ENCODE measurements at places on chromosomes 1 and 21.

DNA sequence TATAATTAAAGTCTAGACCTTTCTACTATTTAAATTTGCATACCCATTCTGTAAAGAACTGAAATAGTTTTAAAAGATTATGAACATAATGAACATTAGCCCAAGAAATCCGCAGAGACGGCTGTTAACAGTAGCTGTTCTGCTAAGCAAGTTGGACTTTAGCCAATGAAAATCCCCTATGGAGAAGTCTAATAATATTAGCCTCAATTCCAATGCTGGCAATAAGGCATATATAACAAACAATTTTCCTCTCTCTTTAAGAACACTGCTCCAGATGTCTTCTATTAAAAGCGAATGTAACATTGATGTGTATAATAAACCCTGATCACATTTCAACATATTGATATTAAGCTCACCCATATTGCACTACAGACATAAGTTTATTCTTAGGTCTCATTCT lies 221.3 kb upstream of the KCTD3 start:
- DNase-seq = no peak

DNA sequence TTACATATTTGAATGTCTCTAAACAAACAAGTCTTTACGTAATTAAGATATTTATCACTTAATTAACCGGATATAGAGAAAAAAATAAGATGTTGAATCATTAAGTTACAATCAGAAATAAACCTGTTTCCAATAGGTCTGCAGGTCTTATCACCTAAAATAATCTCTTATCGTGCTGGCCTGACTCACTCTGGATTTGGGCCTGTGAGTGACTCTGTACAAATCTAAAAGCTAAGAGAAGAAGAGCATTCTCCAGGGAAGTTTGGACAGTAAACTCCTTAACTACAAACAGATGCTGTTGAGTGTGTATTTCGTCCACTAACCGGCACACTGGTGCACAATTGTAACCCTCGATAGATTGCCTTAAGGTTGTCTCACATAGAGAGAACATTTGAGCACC lies 25.3 kb downstream of the CEP104 start:
- DNase-seq = no peak

DNA sequence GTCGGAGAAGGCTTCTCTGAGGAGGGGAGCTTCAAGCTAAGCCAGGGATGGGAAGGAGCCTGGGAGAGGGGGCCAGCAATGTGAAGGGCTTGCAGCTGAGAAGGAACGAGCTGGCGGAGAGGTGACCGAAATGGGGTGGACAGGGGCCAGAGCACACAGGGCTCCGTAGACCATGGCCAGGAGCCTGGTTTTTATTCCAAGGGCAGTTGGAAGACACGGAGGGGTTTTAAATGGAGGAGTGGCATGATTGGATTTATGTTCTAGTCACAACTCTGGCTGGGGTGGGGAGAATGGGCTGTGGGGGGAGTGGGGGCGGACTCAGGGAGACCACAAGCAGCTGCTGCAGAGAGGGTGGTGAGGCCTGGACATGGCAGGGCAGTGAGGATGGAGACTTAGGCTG lies 5.1 kb upstream of the EPS8L3 start:
- no peak for DNase-seq

DNA sequence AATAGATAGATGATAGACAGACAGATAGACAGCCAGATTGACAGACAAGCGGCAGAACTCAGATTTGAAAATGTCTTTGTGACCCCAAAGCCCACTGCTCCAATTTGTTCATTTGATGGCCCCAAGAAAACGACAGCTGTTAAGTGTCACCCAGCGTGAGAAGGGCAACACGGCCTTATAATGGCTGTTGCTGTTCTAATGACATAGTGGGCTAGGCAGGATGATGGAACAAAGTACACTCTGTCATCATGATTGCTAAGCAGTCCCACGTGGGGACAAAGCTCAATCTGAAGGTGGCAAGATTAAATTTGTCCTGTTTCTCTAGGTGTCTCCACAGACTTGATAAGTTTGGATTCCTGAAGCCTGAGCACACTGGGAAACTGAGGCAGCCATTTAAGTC lies 112.9 kb downstream of the DAB1 start:
- DNase-seq = no peak

GRCh38 chr1:156747742-156748669 lies 3.5 kb downstream of the HDGF start:
- no peak for DNase-seq

DNA sequence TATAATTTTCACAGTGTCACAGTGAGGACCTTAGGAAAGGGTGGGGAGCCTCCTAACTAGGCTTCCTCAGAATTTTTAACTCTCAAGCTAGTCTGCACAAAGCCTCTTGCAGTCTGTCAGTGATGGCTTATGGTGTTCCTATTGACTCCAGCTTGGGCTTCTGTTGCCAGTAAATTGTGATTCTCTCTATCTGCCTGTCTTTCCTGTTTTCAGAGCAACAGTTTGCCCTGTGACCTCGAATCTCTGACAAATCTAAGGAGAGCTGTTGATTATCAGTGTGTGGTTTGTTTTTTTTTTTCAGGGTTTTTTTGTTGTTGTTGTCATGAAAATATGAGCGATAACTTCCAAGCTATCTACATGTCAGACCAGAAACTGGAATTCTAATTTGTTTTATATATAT lies 423.2 kb upstream of the B3GALT2 start:
- DNase-seq = no peak

GRCh38 chr1:93635614-93636543 lies 45.8 kb downstream of the BCAR3 start:
- DNase-seq = no peak

DNA sequence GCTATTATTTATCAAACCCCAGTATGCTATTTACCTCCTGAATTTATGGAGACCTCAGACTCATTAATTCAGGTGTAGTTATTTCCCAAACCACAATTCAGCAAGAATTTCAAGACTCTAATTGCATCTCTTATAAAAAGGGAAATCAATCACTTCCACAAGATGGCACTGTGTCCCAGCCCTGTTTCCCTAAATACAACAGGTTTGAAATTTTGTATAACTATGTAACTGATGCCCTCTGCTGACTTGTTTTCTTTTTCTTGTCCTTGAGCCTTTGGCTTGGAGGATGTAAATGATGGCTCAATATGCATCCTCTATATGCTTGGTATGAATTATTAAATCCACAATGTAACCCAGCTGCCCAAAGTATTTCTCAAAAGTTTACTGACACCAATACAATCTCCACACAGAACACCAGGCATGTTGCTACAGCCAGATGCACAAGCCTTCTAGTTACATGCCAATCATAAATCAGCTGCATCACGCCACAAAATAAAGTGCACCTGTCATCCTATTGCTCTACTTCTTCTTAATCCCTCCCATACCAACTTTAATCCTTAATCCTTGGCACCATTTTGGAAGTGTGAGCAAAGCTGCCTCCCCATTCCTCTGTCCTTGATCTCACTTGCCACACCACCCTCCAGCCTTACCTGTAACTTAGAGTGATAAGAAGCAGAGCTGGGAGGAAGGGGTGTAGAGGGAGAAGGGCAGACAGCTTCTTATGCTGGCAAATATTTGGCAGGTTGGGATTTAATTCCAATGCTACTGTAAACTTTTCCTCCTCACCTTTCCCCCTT lies 9.0 kb downstream of the C1orf105 start:
- no peak for DNase-seq

- no peak for DNase-seq
These were observed 93.4 kb downstream of the ADARB1 start for GRCh38 chr21:45167796-45168222.

DNA sequence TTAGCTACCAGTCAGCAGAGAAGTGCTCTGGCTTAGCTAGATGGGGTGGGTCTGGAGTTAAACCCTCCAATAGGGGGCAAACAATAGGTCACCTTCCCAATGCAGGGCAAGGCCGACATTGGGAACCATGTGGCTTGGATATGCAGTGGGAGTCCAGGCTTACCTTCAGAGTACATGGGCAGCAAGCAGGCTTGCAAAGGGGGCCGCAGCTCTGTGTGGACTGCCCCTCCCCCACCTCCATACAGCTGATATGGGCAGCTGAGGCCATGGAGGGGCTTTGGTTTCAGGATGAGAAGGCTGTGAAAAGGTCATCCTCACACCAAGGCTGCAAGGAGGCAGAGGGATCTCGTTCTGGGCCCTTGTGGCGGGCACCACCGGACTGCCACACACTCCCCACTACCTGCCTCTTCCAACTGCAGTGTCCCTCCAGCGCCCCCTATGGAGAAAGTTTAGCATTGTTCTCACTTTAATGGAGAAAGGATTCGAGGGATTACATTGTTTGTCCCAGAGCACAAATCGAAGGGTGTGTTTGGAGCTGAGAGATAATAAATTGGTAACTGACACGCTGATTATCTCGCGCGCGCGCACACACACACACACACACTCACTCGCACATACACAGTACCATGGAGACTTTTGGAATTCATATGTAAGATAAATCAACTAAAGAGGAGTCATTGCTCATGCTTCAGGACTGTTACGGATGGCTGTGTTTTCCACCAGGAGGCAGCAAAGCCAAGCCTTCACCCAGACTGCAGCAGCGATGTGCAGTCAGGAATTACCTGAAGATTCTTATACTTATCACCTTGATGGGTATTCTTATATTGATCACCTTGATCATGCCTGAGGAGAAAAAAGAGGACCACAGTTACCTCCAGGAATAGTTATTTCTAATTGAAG lies 7.0 kb upstream of the SMCP start:
- no peak for DNase-seq

DNA sequence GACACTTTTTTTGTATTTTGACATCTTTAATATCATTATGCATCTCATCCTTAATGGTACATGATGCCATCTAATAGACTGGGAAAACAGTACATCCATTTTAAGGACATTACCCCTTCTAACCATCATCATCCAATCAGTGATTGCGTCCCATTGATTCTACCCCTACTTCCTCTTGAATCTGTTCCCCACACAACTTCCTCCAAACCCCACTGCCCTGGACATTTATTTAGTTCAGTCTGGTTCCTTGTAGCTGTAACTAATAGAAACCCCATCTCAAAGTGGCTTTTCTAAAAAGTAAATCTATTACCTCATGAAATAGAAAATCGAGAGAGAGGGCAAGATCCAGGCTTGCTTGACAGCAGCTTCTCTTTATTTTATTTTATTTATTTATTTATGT lies 2.1 kb upstream of the ITLN1 start:
- no peak for DNase-seq

- DNase-seq = no peak
These were observed 11.4 kb downstream of the SMYD2 start for GRCh38 chr1:214292322-214292721.

- no peak for DNase-seq
These were observed 98.4 kb upstream of the USP25 start for GRCh38 chr21:15631342-15631741.

DNA sequence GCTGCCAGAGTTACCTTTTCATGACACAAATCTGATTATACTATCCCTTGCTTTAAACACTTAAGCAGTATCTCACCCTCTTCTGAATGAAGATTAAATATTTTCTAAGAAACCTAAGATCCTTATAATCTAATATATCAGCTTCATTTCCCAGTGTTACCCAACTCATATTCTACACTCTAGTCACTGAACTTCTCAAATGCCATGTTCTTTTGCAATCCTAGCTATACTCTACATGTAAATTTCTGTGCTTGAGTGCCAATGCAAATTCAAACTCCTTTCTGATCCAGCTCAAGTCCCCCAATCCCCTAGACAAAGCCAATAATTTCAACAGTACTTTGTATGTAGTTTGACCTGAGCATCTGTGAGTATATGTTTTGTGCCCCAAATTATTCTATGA lies 293.9 kb downstream of the SDCCAG8 start:
- DNase-seq = no peak

- DNase-seq = no peak
These were observed 54.6 kb upstream of the PRDX6 start for GRCh38 chr1:173422456-173422976.

DNA sequence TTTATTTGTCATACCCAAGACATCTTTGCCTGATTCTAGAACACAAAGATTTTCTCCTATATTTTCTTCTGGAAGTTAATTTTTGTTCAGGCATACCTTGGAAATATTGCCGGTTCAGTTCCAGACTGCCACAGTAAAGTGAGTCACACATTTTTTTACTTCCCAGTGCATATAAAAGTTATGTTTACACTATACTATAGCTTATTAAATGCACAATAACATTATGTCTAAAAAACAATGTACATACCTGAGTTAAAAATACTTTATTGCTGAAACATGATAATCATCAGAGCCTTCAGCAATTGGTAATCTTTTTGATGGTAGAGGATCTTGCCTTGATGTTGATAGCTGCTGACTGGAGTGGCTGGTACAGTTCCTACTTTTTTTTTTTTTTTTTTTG lies 10.0 kb downstream of the SMCP start:
- DNase-seq = no peak

GRCh38 chr1:18612073-18612472 lies 18.6 kb upstream of the PAX7 start:
- no peak for DNase-seq

DNA sequence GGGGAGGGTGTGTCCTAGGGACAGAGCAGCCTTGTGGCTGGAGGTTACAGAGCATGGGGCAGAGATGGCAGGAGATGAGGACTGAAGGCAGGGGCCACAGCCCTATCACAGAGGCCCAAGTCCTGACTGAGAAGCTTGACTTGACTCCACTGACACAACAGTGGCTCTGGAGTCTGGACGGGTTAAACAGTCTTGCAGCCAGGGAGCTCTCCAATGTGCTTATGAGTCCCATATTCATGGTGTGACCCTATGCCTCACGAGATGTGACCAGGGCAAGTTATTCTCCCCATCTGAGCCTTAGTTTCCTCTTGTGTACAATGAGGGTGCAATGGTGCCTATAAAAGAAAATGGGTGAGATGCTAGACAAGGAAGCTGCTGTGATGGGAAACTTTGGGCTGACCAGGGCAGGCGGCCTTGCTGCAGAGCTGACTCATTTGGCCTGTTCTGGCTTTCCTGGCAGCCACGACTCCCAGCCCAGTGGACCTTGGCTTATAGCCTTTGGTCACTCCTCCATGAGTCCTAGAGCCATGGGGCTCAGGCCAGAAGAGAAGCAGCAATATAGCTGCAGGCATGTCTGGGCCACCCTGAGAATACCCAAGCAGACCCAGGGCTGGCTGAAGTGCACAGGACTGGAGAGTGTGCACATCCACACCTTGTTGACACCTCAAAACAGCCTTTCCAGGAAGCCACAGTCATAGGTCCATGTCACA lies 2.8 kb upstream of the TTC22 start:
- DNase-seq = no peak

DNA sequence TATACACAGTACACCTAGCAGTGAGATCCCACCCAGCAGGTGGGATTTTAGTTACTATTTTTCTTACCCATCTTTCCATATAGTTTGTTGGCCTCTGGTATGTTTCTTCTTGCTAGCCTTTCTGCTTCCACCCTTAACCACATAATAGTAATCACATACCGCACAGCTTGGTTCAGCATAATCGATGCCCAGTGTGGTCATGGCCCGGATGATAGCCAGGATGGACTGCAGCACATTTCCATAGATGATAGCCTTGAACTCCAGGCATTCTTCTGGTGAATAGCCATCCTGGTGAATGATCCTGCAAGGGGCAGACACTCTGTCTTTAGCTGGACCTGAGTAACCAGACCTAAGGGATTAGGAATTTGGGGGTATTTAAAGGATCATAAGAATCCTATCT lies 9.5 kb downstream of the GNAT2 start:
- no peak for DNase-seq

GRCh38 chr1:169745015-169745861 lies 11.4 kb upstream of the SELE start:
- no peak for DNase-seq

Measured in NK-92 treated with Interleukin-12 subunit alpha and Interleukin-12 subunit beta, amount 100 ng/mL, for 24 hours (cell line).